ENCODE measurements at places on chromosomes 4 and X.

GRCh38 chr4:6499238-6499600 is 26.8 kb upstream of the PPP2R2C start:
- no peak for DNase-seq

DNA sequence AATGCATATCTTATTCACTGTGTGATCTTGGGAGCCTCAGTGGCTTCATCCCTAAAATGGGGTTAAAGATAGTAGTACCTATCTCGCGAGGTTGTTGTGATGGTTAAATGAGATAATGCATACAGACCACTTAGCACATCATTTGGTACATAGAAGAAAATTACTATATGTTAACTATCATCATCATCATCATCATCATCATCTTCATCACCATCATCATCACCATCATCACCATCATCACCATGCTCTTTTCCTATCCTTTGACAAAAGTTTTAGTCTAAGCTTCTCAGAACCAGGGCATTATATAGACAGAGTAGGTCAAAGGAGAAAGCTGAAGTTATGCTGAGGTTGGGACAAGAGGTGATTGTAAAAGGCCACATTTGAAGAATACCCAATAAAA is 145.0 kb downstream of the GPC3 start:
- DNase-seq: no peak

DNA sequence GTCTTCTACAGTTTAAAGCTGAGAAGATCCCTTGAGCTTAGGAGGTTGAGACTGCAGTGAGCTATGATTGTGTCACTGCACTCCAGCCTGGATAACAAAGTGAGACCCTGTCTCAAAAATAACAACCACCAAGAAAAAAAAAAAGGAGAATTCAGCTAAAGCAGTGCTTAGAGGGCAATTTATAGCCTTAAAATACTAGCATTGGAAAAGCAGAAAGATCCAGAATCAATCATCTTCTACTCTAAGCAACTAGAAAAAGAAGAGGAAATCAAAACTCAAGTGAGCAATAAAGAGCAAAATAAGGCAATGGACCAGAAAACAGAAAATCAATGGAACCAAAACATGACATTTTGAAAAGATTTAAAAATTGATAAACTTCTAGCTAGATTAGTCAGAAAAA is 639 bp upstream of the PI4K2B start:
- no peak for DNase-seq

DNA sequence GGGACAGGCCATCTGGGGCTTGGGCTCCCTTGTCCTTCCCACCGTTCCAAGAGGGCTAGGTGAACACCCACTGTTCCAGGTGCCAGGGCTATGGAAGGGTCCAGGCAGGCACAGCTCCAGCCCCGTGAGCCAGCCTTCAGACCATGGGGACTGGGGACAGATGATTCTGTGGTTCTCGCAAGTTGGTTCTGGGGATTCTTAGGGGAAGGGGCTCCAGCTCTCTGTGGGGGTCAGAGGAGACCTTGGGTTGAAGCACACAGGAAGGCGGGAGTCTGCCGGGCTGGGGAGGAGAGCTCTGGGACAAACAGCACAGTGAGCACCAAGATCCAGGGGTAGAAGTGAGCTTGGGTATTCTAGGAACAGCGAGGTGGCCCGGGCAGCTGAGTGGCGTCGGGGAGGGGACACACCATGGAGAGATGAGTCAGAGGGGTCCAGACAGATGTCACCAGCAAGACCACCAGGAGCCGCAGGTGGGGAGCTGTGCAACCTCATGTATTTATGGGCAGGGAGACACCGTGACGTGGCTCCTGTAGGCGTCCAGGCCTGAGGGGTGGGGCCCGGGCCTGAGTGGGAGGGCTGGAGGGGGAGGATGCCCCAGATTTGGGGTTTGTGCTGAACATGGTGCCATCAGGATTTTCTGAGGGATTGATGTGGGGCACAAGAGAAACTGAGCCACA is 48.8 kb upstream of the HMX1 start:
- DNase-seq: no peak

GRCh38 chr4:22410645-22411247 is 105.1 kb downstream of the ADGRA3 start:
- no peak for DNase-seq

- DNase-seq: no peak
Observed at GRCh38 chrX:153568451-153569011, 30.4 kb downstream of the CCNQ start.

GRCh38 chr4:3007724-3008123 is 44.4 kb downstream of the GRK4 start:
- no peak for DNase-seq

DNA sequence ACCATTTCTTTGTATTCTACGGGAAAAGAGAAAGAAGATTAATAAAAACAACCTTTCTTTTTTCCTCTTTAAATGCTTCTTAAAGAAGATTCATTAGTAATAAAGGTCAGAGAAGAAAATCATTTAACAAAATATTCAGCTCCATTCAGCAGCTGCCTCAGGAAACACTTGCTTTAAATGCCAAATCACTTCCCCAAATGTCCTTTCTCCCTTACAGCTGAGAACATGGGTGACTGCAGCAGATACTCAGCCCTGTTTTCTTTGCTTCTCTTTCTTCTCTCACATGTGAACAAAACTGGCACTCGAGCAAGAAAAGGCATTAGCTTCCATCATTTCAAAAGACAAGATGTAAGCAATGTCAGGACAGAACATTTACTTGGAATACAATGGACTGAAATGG is 120.2 kb downstream of the INPP4B start:
- DNase-seq: no peak

DNA sequence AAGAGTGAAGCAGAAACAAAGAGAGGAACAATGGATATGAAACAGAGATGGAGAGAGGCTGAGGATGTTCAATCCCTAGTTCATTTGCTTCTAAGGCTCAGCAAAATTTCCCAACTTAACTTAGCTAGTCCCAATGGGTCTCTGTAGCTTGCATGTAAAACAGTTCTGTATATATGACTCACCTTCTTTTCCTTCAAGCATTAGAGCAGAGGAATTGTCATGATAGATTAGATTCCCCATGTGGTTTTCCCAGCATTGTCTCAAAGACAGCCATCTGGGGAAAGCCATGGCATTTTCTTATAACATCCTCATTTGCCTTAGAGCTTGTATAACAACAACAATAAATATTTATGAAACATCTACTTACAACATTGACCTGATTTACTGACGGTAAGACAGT is 93.9 kb upstream of the GATB start:
- DNase-seq: no peak

GRCh38 chr4:159142241-159142640 is 39.4 kb downstream of the RAPGEF2 start:
- DNase-seq: no peak

DNA sequence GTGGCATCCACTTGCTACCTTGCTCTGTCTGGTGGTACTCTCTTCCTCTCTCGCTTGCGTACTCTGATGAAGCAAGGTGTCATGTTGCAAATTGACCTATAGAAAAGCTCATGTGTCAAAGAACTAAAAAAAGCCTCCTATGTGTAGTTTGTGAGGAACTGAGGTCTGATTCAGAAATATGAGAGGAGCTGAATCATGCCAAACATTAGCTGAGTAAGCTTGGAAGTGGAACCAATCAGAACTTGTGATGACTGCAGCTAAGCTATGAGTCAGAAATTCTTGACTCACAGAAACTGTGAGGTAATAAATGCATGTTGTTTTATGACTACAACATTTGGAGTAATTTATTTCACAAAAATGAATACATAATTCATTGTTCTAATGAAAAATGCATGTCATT is 2138.8 kb downstream of the PCDH7 start:
- no peak for DNase-seq

DNA sequence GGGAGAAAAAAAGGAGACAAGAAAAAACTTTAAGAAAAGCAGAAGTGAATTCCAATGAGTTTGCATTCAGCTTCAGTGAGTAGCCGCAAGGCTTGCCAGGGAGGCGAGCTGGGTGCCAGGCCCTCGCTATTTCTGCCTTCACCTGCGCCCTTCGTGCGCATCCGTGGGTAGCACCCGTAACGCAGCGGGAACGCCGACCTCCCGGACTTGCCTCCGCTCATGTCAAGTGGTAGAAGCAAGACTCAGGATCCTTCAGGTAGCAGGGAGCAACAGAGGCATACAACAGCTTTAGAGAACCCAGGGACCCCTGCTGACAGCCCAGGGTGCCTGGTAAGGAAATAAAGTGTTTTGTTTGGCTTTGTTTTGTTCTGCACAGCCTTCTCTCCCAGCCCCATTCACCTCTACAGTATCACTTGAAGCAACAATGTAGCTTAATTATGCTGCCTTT is 140.0 kb upstream of the BCOR start:
- no peak for DNase-seq

DNA sequence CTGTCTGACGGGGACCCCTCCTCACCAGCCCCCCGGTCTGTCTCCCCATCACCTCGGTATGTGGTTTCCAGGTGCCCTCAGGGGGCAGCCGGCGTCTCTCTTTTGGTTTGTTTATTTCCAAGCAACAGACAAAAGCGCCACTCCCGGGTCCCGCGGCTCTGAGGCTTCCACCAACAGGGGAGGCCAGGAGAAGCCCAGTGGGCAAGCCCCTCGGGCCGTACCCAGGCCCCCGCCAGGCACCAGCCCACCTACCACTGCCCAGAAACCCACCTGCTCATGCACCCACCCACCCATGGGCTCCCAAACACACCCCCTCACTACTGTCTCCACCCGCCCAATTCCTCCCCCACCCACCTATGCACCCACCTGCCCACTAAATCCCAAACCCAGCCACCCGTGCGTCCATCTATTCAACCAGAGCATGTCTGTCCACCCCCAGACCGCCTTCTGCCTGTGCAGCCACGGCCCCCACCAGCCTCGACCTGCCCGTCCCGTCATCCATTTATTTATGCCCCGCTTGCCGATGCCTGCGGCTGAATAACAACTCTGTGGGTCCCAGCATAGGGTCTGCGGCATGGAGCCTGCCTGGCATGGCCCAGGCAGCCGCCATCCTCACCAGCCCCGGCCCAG is 129.8 kb downstream of the FAM53A start:
- DNase-seq: no peak

- DNase-seq: no peak
Observed at GRCh38 chr4:107917500-107917899, 13.8 kb upstream of the CYP2U1 start.

DNA sequence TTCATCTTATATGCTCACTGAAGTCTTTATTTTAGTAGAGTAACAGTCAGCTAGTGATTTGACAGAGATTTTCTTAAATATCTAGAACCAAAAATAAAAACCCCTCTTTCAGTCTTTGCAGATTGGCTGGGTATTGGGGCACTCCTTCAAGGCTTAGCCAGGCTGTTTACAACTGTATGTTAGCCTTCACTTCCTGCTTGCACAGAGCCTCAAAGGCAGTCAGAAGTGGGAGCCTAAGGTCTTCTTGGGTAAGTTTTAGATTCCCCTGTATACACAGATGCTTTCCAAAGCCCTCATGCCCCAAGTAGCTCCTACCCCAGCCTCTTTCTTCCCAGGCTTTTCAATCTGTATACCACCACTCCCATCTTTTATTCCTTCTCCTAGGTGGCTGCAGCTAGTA is 136.1 kb upstream of the STIM2 start:
- DNase-seq: no peak

DNA sequence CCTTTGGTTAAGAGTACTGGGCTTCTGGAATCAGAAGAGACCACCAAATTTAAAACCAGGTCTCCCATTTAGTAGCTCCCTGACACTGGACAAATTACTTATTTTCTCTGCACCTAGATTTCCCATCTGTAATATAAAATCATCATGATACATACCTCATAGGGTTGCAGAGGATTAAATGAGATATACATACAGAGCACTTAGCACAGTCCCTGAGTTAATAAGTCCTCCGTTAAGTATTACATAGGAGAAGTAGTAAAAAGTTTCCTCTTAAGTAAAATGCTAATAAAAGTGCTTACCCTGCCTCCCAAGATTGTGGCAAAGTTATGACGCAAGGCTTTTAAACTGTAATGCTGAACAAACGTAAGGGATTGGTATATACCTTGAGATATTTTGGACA is 539 bp upstream of the CHIC1 start:
- DNase-seq: no peak

GRCh38 chr4:5019796-5020195 is 538 bp upstream of the CYTL1 start:
- no peak for DNase-seq

GRCh38 chrX:50889582-50889981 is 21.0 kb upstream of the BMP15 start:
- no peak for DNase-seq

- no peak for DNase-seq
Observed at GRCh38 chrX:46627062-46627461, 53.5 kb downstream of the CHST7 start.

- no peak for DNase-seq
Observed at GRCh38 chrX:47563801-47564315, 2.9 kb downstream of the ARAF start.

DNA sequence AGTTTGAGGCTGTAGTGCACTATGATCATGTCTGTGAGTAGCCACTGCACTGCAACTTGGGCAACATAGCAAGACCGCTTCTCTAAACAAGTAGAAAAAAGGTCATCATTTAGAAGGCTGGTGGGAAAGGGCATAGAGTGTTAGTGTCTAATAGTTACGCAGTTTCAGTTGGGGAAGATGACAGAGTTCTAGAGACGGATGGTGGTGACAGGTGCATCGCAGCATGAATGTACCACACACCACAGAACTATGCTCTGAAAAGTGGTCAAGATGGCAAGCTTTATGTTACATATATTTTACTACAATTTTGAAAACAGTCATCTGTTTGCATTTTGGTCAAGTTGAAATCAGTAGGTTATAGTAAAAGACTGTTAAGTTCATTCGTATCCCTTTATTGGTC is 23.7 kb upstream of the CLDN34 start:
- no peak for DNase-seq

GRCh38 chr4:166017804-166018203 is 144.8 kb downstream of the TLL1 start:
- no peak for DNase-seq

- DNase-seq: no peak
Observed at GRCh38 chrX:136825771-136826170, 45.0 kb upstream of the ARHGEF6 start.

DNA sequence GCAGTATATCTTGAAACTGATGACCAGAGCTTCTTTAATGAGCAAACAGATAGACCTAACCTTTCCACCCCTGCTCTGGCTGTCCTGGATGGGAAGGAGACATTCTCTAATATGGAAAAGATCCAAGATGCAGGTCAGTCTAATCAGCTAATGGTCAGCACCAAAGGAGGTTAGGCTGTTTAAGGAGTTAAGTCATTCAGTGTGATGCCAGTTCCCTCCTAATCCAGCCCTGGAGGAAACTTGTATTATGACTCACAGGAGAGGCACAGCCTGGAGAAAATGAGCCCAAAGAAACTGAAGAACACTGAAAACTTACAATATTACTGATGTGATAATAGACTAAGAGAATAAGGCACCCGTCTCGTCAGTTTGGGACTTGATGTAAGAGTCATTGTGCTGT is 323.0 kb downstream of the HNRNPD start:
- DNase-seq: no peak

GRCh38 chr4:106529348-106530023 is 160.9 kb upstream of the GIMD1 start:
- DNase-seq: no peak

DNA sequence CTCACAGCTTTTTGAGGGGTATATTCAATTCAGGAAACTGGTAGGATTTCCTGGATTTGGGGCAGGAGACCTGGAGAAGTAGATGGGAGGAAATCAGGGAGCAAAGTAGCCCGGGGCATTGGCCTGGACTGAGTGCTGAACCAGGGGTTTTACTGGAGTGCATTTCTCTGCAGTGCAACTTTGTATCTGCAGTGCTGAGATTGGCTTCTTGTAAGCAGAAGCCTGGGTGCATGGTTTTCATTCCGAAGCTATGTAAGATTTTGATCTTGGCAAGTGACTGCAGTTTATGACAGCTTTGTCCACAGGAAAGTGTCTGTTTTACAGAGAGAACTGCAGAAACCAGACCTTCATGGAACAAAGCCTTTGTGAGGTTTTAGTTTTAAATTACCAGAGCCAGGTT is 158.3 kb downstream of the SPCS3 start:
- DNase-seq: no peak
